Kidney capillary endothelial cell (primary cell): ENCODE measurements at places on chromosomes 12 and 14.

DNA sequence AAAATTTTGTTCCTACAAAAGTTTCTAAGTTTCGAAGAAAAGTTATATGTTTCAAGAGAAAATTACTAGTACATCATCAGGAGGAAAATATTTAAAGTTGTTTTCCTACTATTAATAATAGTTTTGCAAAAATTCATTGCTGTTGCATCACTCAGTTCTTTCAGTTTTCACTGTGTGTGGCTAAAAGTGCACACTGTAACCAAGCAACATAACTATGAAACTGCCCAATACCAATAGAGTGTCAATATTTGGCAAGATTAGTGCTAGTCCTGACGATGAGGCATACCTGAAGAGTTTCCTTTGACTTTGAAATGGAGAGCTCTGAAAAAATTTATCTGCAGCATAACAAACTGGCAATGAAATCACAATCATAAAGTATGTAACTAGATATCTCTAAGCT lies 194.3 kb downstream of the CPNE8 start:
- DNase-seq: no peak

- no peak for DNase-seq
Observed at GRCh38 chr12:119668324-119668841, 450 bp downstream of the PRKAB1 start.

DNA sequence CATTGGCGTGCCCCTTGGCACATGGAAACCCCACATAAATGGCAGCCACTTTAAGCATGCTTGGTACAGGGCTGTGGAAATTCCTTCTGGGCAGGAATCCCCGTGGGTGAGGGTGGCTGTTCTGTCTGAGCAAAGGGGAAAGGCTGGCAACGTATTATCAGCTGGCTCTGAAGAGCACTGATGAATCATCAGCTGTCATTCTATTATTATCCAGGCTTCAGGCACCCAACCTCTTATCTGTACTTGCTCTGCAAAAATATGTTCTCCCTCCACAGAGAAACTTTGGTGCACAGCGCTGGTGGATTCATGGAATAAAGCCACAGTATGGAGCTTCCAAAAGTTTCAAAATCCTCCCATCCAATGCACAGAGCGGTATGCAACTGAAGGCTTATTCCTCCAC lies 167.1 kb downstream of the TBX5 start:
- DNase-seq: no peak

- DNase-seq: no peak
Observed at GRCh38 chr12:20099395-20100183, 268.7 kb upstream of the PDE3A start.

DNA sequence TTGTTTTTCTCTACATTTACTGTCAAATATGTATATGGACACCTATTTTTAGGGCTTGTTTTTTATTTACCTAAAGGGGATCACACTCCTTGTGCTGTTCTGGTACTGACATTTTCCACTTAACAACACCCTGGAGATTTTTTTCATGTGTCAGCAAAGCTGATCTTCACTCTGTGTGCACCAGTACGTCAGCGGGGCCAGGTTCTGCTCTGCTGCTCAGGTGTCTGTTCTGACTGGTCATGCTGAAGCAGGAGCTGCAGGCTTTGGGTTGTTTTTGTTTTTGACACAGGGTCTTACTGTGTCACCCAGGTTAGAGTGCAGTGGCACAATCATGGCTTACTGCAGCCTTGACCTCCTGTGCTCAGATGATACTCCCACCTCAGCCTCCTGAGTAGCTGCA lies 81.9 kb upstream of the CCND2 start:
- DNase-seq: no peak

GRCh38 chr14:89648510-89648909 lies 231.5 kb upstream of the FOXN3 start:
- no peak for DNase-seq

- no peak for DNase-seq
Observed at GRCh38 chr14:62216121-62216520, 453.9 kb downstream of the SNAPC1 start.

- DNase-seq: no peak
Observed at GRCh38 chr12:101743242-101743641, 4.0 kb upstream of the SYCP3 start.

- DNase-seq: no peak
Observed at GRCh38 chr12:131194166-131194565, 240.5 kb downstream of the ADGRD1 start.

- DNase-seq: no peak
Observed at GRCh38 chr12:3630621-3631271, 122.2 kb downstream of the CRACR2A start.

DNA sequence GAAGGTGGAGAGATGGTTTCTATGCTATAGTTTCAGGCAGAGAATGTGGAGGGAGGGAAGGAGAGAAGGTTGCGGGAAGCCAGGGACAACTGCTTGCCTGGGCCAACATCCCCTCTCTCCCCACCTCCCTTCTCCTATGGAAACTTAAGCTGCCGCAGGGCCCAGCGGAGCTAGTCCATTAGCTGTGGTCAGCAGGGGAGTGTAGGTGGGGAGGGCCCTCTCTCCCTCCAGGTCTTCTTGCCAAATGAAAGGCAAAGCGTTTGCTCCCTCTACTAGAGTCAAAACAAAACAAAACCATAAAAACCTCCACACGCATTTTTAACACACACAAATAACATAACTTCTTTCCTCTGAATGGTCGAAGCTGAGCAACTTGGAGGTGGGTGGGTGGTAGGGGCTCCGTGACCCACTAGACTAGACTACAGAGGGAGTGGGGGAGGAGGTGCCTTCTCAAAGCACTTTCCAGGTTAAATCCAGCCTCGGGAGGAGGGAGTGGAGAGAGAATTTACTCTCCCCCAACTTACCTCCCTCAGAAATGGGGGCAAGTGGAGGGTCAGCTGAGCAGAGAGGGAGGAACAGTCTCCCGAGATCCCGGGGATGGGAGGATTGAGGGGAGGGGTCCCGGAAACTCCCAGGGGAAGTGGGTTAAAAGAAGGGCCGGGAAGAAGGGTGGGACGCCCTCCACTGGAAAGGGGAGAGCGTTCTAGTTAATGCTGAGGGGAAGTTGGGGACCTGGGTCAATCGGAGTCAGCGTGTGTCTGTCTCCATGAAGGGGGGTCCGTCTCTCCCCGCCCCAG lies 4.6 kb upstream of the CACNB3 start:
- DNase-seq: no peak

DNA sequence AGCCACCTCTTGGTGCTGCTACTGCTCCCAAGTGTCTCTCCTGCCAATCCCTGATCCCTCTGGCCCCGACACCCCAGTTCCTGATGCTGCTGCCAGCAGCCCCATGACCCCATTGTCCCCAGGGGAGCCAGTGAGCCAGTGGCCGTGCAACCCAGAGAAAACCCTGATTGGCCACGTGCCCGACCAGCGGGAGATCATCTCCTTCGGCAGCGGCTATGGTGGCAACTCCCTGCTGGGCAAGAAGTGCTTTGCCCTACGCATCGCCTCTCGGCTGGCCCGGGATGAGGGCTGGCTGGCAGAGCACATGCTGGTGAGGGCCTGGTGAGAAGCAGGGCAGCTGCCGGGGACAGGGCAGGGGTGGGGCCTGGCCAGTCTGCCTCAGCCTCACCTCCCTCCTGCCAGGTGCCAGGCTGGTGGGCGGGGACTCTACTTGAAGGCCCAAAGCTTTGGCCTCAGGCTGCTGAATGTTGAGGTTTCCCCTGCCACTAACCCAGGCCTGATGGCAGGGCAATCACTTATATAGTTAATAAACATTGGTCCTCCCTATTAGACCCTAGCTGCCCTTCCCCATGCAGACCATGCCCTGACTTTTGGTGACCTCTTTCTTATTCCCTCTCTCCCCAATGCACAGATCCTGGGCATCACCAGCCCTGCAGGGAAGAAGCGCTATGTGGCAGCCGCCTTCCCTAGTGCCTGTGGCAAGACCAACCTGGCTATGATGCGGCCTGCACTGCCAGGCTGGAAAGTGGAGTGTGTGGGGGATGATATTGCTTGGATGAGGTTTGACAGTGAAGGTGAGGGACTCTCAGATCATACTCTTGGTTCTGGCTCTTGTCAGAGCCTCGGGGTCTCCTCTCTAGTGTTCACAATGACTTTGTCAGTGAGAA lies 5.1 kb downstream of the PCK2 start:
- no peak for DNase-seq

GRCh38 chr12:51070004-51070403 lies 13.4 kb downstream of the CSRNP2 start:
- DNase-seq: no peak

GRCh38 chr14:71366861-71367260 lies 459.6 kb downstream of the PCNX1 start:
- DNase-seq: no peak

GRCh38 chr12:24901576-24902461 lies 47.1 kb downstream of the BCAT1 start:
- DNase-seq: peak; percentile 62

GRCh38 chr14:100914597-100915021 lies 11.1 kb upstream of the RTL1 start:
- no peak for DNase-seq

GRCh38 chr14:93538413-93538812 lies 107.7 kb downstream of the UNC79 start:
- DNase-seq: no peak

GRCh38 chr12:123960029-123960735 lies 12.4 kb downstream of the CCDC92 start:
- DNase-seq: no peak

- peak; percentile 49 for DNase-seq
Observed at GRCh38 chr14:61420326-61420725, 98.9 kb downstream of the PRKCH start.

- DNase-seq: peak; percentile 77
Observed at GRCh38 chr14:24430143-24430681, 458 bp downstream of the KHNYN start.

DNA sequence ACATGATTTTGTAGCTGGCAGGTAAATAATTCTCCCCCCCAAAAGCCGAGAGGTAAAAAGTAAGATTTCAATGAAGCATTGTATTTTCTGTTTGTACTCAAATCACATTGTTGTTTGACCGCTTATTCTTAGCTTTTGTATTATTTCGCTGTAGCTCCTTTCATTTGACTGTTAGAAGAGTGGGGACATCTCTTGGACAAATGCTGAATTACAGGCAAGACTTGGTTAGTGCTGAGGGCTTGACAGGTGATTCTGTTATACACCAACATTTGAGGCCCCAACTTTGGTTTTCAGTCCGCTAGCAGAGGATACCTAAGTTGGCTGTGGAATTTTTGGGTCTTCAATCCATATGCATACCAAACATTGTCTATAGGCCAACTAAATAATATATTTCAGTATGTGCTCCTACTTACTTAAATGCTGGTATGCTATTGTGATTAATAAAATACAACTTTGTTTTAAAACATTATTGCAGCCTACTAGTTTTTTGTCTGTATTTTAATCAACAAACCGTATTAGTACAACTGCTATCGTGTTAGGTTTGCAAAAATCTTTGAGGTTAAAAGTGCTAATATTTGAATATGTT lies 102.2 kb downstream of the ERC1 start:
- DNase-seq: peak; percentile 60

DNA sequence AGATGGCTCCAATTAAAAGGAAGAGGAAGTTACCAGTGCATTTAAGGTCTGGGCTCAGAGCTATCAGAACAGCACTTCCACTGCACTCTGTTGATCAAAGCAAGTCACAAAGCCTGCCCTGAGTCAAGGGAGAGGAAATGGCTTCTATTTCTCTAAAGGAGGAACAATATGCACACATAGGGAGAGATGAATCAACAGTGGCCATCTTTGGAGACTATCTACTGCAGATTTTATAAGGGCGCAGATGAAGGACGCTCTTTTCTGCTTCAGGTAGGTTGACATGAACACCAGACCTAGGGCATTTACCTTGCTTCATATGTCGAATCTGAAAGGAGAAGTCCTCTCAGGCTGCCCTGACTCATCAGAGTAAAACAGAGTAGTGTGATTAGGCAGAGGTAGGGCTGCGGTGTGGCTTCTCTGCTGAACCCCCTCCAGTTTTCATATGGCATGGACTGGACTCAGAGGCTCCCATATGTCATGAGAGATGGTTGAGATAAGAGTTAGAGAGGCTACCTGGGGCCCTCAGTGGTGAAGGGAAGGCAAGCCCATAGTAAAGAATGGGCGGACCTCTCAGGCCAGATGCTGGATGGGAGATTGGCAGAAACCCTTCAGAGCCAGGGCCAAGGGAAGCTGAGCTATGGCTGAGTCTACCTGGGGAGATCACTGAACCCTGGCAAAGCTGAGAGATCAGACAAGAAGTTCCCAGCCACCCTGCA lies 84.4 kb downstream of the ARF6 start:
- no peak for DNase-seq

DNA sequence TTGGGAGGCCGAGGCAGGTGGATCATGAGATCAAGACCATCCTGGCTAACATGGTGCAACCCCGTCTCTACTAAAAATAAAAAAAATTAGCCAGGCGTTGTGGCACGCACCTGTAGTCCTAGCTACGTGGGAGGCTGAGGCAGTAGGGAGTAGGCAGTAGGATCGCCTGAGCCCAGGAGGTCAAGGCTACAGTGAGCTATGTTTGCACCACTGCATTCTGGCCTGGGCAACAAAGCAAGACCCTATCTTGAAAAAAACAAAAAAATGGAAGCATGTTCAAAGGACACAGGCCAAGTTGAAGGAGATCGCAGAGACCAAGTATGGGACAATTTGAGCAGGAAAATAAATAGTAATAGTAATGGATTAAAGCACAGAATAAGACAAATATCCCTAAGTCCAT lies 14.2 kb downstream of the NCAPD2 start:
- DNase-seq: no peak

- no peak for DNase-seq
Observed at GRCh38 chr12:98280152-98280551, 235.2 kb upstream of the TMPO start.

DNA sequence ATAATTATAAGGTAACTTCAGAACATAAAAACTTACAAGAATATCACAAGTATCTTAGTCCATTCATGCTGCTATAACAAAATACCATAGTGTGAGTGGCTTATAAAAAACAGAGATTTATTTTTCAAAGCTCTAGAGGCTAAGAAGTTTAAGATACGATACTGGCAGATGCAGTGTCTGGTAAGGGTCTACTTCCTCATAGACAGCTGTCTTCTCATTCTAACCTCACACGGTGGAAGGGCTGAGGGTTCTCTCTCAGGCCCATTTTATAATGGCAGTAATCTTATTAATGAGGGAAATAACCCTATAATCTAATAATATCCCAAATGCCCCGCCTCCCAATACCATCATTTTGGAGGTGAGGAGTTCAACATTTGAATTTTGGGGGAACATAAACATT lies 23.7 kb upstream of the OSBPL8 start:
- no peak for DNase-seq

DNA sequence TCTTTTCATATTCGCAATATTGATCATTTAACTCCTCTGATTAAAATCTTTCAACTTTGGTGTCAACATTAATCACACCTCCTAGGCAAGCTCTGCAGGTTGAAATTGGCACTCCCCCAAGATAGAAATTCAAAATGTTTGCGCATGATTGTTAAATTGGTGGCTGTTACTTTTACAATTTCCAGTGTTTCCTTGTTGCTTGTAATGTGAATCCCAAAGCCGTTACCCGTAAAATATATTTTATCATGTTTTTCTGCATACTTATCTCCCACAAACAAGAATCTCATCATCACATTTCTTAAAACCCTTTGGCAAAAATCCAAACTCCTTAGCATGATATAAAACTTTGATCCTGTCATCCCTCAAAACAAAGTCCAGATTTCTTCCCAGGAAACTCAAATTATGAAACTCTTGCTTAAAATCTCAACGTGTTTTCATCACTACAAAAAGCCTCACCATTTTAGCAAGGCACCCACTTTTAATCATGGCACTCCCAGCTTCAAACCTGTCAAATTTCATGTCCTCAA lies 14.7 kb downstream of the RTL1 start:
- no peak for DNase-seq

GRCh38 chr14:92316937-92317336 lies 6.0 kb upstream of the SLC24A4 start:
- no peak for DNase-seq
